Fibroblast of upper back skin (primary cell): ENCODE measurements at places on chromosomes 3 and 15.

DNA sequence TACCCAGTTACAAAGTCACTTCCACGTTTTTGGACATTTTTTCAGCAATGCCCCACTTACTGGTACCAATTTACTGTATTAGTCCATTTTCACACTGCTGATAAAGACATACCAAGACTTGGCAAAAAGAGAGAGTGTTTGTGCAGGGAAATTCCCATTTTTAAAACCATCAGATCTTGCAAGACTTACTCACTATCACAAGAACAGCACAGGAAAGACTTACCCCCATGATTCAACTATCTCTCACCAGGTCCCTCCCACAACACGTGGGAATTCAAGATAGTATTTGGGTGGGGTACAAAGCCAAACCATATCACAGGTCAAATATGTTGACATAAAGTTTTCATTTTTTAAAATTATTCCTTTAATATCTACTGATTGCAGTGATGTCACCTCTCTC lies 16.2 kb upstream of the ABI3BP start:
- DNase-seq, result peak; percentile 9

- DNase-seq, result peak; percentile 3
Observed at GRCh38 chr15:42338500-42338899, 20.8 kb upstream of the CAPN3 start.

- DNase-seq, result peak; percentile 5
Observed at GRCh38 chr3:54046641-54047214, 75.6 kb upstream of the CACNA2D3 start.

GRCh38 chr3:193548406-193548805 lies 6.3 kb downstream of the ATP13A4 start:
- no peak for DNase-seq

DNA sequence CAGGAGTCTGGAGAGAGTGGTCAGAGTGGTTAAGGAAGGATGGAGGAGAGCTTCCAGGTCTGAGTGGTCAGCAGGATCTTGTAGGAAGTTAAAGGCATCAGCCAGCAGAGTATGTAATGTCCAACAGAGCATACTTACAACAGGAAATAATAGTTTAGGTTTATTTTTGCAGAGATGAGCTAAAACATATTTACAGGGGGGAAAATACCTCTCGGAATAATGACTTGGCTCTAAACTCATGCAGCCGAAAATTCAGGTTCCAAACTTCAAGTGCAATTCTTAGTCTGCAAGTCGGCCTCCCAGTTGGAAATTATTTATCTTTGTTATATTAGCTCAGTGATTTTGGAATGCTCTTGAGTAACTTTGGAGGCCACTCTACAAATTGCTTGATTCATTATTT lies 385.0 kb upstream of the C2CD4B start:
- DNase-seq, result no peak

DNA sequence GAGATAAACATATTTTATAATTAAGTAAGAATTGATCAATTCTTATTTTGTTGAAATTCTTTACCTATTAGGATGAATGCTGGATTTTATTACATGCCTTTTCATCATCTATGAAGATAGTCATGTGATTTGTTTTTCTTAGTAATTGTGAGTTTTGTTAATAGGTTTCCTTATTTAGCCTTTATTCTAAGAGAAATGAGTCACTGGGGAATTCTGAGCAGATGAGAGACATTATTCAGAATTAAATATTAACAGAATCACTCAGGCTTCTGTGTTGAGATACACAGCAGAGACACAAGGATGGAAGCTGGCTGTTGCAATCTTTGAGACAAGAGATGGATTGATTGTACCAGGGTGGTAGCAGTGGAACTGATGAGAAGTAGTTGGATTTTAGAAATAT lies 7.4 kb upstream of the ANO10 start:
- DNase-seq, result peak; percentile 41

DNA sequence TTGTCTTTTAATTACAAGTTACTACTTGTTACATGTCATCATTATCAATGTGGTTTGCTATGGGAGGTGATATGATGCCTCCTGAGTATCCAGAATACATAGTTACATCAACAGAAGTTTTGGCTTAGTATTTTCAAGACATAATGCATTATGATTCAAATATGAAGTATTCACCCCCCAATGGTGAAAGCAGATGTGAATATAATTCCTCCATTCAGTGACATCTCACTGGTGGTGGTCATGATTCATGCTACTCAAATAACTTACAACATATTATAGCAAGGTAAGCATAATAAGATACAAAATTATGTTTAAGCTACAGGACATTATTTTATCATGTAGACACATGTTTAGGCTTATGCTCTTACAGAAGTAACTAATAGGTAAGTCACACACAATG lies 34.9 kb upstream of the TTBK2 start:
- peak; percentile 85 for DNase-seq

GRCh38 chr15:56734013-56734635 lies 815 bp upstream of the ZNF280D start:
- no peak for DNase-seq

DNA sequence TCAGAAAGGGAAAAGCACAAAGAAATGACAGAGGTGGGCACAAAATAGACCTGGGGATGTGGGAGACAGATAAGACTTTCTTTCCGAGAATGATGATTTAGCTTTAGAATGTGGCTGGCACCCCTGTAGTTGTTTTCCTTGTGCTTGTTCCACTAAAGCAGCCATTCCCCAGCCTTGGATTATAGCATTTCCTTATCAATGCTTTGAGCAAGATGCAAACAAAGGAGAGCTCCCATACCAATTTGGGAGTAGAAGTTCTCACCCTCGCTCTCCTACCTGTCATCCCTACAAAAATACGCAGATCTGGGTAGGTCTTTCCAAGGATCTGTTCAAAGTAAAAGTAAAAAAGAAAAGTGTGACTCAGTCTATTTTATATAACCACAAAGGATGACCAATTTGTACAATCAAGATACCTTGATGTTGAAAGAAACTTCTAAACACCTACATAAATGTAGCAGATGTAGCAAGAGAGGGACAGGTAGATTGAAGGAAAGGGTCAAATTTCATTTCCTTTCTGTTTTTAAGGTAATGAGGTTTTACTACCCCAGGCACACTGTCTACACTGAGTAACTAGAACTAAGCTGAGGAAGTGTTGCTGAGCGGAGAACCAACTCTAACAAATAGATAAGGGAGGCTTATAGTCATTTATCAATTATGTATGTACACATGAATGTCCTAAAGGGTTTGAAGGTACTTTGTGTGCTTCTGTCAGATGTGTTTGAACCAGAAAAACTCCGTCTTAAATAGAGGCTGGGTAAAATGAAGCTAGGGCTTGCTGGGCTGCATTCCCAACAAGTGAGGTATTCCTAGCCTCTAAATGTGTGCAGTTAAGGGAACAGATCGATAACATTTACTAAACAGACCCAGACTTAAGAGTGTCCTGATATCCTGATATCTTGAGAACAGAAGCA lies 91.1 kb upstream of the LRRN1 start:
- DNase-seq, result no peak

DNA sequence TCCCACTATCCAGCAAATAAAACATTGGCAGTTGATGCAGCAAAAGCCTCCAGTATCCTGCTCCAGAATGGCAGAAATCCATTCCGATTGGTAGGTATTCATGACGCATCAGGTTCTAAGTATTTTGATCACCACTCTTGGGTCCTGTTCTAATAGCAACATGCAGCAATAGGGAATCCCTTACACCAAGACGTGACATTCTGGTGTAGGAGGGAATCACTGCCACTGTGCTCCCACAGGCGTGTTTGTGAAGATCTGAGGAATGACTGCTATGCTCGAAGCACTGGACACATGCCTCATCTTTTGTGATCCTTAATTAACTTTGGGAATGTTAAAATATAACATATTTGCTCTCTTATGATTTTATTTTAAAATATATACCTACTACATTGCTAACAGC lies 552.9 kb downstream of the MECOM start:
- peak; percentile 12 for DNase-seq

- no peak for DNase-seq
Observed at GRCh38 chr15:99562238-99562637, 3.5 kb upstream of the MEF2A start.

DNA sequence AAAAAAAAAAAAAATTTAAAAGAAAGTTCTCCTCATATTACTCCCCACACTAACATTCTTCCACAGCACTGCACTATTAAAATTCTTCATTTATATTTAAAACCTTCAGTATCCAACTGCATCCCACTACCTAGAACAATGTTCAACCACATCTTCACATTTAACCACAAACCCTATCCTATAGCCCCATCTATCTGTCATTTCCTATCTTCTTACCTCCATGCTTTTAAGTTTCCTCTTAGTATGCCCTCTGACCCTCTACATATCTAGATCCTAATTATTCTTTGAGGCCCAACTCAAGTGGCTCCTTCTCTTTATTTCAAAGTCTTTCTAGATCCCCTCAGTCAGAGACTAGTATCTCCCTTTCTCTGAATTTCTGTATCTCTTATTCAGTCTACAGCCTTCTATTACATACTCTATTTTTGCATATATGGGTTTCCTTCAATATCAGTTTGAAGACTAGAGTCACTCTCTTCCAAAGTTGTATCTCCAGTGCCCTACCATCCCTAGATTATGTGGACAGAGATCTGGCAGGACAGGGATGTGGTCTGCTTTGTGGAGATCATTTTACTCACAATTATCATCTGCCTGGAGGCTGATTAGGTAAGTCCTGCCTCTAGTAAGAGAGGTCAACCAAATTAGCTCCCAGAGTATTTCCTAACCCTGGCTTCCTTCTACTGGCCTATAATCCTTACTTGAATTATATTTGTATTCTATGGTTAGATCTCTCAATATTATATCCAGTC lies 1.4 kb downstream of the CIAO2A start:
- DNase-seq, result no peak

GRCh38 chr3:34305266-34305665 lies 506.8 kb downstream of the PDCD6IP start:
- DNase-seq, result no peak

DNA sequence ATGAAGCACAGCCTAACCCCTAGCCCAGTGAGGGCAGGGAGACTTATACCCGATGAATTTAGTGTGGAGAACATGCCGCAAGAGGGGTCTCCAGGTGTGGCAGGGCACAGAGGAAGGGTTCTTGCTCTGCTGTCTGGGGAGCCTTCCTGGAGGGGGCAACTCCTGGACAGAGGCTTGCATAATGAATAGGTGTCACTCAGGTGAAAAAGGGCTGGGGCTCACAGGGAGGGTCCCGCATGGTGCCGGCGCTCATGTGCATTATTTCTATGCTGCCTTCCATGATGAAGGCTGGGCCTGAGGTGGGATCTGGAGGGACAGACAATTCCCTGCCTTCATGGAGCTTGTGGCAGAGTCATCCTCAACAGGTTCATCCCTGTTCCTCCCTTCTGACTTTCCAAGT lies 51.5 kb downstream of the ITGA11 start:
- no peak for DNase-seq

DNA sequence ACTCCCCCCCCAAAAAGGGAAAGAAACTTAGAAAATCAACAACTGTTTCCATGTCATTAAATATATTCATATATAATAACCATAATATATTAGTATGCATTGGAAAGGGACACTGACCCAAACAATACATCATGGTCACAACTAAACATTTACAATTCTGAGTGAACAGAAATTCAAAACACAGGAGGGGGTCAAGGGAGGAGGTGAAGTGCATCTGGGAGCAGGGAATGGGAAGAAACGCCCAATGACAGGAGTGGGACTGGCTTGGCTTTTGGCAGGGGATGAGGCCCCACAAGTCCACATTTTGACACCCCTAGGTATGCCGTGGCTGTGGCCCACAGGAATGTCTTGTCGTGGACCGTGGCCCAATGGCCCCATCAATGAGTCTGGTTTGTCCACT lies 41.1 kb downstream of the FGD5 start:
- no peak for DNase-seq

- DNase-seq, result no peak
Observed at GRCh38 chr3:100295089-100295488, 34.3 kb downstream of the TBC1D23 start.

GRCh38 chr3:50275141-50275995 lies 3.5 kb upstream of the LSMEM2 start:
- no peak for DNase-seq

- no peak for DNase-seq
Observed at GRCh38 chr3:4614070-4614469, 120.9 kb downstream of the ITPR1 start.

DNA sequence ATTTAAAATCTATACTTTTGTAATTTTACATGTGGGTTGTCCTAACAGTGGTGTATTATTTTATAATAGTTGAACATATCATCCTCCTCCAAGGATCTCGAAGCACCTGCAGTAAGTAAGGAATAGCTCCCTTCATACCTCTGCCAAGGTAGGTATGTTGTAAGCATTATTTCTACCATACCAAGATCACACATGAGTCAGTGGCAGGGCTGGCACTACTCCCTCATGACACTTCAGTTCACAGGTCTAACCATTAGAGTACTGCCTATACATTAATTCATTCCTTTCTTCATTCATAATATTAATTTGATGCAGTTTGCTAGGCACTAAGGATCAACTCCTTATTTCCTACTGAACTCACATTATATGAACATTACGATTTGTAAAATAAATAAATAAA lies 11.9 kb upstream of the LEKR1 start:
- no peak for DNase-seq

- peak; percentile 5 for DNase-seq
Observed at GRCh38 chr3:40308725-40309417, 636 bp upstream of the EIF1B start.

DNA sequence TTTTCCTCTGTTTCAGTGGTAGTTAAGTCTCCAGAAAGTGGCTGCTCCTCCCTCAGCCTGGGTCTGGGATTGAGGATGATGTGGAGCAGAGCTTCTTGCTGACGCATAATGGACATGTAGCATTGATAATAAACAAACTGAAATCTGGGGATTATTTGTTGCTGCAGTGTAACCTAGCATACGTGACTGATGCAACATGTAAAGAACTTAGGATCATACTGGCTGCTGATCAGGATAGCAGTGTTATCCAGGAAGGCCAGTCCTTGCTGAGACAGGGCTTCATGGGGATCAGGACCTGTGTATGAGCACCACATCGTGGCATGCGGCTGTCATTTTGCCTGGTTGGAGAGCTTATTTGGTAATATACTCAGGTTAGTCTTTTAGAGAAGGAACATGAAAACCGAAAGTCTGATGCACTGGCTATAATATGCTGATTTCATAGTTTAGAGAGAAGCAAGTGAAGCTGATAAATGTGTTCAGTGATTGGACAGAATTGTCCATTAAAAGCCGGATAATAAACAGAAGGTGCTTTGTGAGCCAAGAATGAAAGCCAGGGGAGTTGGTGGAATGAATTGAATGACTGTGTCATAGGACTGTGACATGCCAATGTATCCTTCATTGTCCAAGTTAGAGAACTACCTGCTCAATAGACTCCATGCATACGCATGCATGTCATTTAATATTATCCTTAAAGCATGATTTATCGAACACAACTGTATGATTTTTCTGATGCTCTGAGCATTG lies 4.1 kb downstream of the MINAR1 start:
- DNase-seq, result peak; percentile 5

DNA sequence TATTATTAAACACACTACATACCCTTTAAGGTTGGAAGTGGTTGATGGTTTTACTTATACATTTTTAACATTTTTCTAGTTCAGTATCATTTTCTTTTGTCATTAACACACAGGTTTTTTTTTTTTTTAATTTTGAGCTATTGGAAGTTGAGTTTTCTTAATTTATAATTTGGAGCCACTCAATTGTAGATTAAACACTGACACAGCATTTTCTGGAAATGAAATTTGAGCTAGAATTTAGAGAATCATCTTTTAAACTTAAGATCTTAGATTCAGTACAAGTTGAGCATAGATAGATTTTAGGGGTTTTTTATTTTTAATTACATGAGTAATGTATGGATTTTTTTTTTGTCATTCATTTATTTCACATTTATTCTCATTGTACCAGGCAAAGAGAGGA lies 35.0 kb downstream of the RASA2 start:
- no peak for DNase-seq

GRCh38 chr3:136414476-136414875 lies 164.3 kb downstream of the PCCB start:
- no peak for DNase-seq

- DNase-seq, result no peak
Observed at GRCh38 chr3:85482213-85482490, 523.4 kb downstream of the CADM2 start.
